ENCODE measurements at places on chromosomes 11 and 22.

- no peak overlapping the region for H3K4me3 ChIP-seq
- H3K27me3 ChIP-seq: no peaks in the 10 kb centered on the region
- H3K27ac ChIP-seq: no peak overlapping the region
- H3K4me1 ChIP-seq: no peaks in the 10 kb centered on the region
- no peaks in the 10 kb centered on the region for H3K36me3 ChIP-seq
These were observed 40.4 kb downstream of the FLI1 start for GRCh38 chr11:128734103-128734831.

DNA sequence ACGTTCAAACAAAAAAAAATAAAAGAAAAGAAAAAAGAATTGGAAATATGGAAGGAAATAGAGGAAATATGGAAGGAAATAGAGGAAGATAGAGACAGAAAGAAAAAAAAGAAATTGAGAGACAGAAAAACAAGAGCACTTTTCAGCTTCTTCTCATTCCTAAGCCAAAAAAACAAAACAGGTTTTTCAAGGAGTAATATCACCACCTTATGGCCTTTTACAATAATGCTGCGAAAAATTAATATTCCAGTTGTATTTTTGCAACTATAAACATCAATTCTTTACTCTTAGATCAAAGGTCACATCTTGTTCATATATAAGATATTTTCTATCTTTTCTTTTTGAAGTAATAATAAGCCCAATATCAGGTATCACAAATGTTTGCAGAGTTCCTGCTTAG, 328.3 kb downstream of the FAT3 start:
- DNase-seq: no peak
- H3K36me3 ChIP-seq: no peaks in the 10 kb centered on the region
- H3K27ac ChIP-seq: no peak overlapping the region
- no peaks in the 10 kb centered on the region for H3K4me1 ChIP-seq
- H3K27me3 ChIP-seq: no peaks in the 10 kb centered on the region
- no peak overlapping the region for H3K4me3 ChIP-seq

- no peak for DNase-seq
- no peaks in the 10 kb centered on the region for H3K27me3 ChIP-seq
- no peak overlapping the region for H3K4me3 ChIP-seq
These were observed 15.2 kb downstream of the KDM4D start for GRCh38 chr11:94988748-94989147.

- no peak overlapping the region for H3K4me3 ChIP-seq
- no peak for DNase-seq
- no peak overlapping the region for H3K27ac ChIP-seq
- peaks cover under 1% of the 10 kb centered on the region for H3K4me1 ChIP-seq
These were observed 20.8 kb downstream of the POU2AF1 start for GRCh38 chr11:111358038-111359001.

- no peaks in the 10 kb centered on the region for H3K27me3 ChIP-seq
- H3K4me1 ChIP-seq: no peaks in the 10 kb centered on the region
- no peak overlapping the region for H3K27ac ChIP-seq
- no peaks in the 10 kb centered on the region for H3K36me3 ChIP-seq
These were observed 16.9 kb upstream of the TMA7B start for GRCh38 chr22:39943337-39943736.

DNA sequence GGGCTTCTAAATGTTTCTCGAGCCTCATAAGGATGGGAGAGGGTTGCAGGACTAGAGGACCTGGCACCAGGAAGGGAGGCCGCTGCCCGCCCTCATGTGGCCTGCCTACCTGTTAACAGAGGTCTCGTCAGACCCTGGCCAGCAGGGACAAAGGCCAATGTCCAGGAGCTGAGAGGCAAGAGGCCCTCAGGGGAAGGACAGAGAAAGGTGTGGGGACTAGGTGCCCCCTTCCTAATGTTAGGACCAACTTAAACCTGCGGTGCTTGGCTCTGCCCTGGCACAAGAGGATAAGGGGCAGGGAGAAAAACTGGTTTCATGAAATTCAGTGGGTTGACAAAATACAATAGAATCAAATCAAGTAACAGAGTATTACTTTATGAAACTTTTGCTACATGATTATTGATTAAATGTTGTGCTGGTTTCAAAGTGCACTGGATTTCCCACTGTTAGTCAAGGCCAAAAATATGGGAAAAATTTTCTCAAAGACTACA, 20.0 kb upstream of the SYT12 start:
- H3K4me1 ChIP-seq: no peaks in the 10 kb centered on the region
- no peak overlapping the region for H3K4me3 ChIP-seq
- no peak overlapping the region for H3K27ac ChIP-seq
- DNase-seq: no peak
- H3K27me3 ChIP-seq: no peaks in the 10 kb centered on the region
